CD4-positive, alpha-beta T cell treated with Interleukin-2 at 100 ng/mL for 4 hours (primary cell): ENCODE measurements at places on chromosomes 5 and 9.

DNA sequence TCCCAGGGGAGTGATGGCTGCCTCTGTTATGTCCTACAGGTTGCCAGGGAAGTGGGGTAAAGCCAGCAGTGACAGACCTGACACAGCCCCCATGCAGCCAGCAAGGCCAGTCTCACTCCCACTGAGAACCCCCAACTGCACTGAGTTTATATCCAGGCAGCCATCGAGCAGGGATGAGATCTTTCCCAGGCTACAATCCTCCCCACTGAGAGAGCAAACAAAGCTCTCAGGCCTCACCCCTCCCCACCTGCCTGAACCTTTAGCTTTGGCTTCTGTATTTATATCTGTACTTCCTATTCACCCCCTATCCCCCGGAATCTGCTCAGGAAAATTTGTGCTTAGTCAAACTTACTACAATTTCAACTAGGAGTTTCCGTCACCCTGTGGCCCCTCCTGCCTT lies 284.1 kb downstream of the FAM170A start:
- no peak for DNase-seq

DNA sequence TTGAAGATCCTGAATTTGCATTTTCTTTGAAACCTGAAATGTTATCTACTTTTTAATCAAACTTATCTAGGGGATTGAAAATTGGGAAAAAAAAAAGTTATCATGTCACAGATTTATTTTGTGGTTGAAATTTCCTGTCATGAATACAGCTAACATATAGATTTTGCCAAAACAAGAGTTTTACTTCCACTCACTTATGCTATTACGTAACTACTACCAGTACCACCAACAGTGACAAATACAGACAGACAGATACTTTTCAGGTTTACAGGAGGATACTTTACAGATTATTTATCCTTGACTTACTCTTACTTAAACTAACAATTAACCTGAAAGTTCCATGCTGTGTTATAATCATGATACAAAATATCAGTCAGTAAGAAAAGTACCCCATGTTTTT lies 6.8 kb upstream of the MRPS30 start:
- DNase-seq: no peak

DNA sequence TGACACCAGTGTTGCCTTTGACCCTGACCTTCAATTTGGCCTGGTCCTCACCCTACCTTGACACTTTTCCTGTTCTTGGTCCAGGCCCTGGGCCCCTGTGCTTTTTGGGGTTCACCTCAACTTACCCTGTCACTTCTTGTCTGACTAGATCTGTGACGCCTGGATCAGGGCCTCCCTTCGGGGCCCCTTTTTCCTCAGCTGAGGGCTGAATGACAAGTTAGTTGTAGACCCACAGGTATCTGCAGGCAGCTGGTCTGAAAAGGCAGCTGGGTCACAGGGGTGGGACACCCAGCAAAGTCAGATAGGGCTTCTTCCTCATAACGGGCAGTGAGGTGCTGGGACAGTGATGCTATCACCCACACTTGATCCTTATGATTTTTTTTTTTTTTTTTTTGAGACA lies 10.0 kb upstream of the MYORG start:
- no peak for DNase-seq

- DNase-seq: no peak
Measured at GRCh38 chr9:136662656-136663581, at the start of gene EGFL7. TSS of gene EGFL7 (plus strand) at chr9:136662916. CDS start at chr9:136668283, 5,367 bp downstream.

DNA sequence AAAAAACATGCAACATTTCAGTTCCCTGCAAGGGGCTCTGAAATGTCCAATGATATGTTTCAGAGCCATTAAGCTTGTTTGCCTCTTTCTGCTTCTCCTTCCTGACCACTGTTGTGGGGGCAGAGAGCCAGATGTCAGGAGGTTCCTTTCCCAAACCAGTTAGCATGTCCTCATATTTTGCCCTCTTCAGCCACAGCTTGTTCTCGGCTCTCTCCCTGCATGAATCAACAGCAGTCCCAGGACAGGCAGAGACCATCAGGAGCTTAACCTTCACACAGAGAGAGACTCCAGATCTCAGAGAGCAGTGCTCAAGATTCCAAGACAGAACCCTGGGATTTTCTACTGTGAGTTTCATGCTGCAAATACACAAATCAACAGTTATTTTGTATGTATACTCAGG lies 218.5 kb downstream of the COMMD10 start:
- DNase-seq: no peak

GRCh38 chr9:127789179-127789578 lies 3.3 kb downstream of the CDK9 start:
- DNase-seq: no peak

- DNase-seq: no peak
Measured at GRCh38 chr5:126487596-126487995, 64.4 kb downstream of the GRAMD2B start.

- DNase-seq: no peak
Measured at GRCh38 chr9:134708672-134709038, 67.1 kb downstream of the COL5A1 start.

DNA sequence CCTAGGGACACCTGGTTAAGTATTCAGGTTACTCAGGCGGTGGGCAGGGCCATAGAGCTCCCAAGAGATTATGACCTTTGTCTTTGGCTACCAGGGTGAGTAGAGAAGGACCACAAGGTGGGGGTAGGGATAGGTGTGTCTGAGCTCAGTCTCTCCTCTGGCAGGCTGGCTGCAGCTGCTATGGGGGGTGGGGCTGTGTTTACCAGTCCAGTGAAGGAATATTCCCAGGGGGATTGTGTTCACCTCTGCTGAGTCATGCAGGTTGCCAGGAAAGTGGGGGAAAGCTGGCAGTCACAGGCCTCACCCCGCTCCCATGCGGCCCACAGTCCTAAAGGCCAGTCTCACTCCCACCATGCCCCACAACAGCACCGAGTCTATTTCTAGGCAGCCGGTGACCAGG lies 53.6 kb upstream of the POU5F2 start:
- no peak for DNase-seq
